Right lung (tissue), 10 donors: ENCODE measurements at places on chromosomes 16 and 17.
A peak's percentile ranks its signal among the peaks of the same experiment; 100 is the strongest.

DNA sequence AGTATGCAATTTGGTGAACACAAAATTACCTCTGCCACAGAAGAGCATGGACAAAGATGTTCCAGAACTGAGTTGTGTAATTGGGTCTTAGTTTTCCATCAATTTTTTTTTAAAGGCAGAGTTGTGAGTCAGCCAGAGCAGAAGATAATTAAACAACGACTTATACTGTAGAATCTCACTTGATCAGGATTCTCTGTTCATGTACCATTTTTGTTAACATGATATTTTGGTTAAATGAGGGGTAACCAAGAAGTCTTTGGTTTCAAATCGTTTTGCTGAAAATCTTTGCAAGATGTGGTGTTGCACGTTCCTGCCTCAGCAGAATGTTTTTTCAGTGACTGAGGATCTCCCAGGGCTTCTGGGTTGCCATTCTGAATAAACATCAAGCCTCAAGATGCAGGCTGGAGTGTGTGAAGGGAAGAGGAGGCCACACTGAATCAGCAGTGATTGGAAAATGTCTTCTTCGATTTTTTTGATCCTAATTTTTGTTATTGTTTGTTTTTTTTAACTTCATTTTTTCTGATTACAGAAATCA, 232.6 kb upstream of the IRX3 start:
- no peak for DNase-seq

- DNase-seq: no peak
These were observed 64.7 kb downstream of the CDH11 start for GRCh38 chr16:65057184-65057583.

GRCh38 chr17:70365091-70365583, 195.8 kb downstream of the KCNJ2 start:
- DNase-seq: no peak

GRCh38 chr17:14672830-14673229, 371.9 kb downstream of the HS3ST3B1 start:
- DNase-seq: peak; percentile 30

GRCh38 chr17:41578538-41578937, 6.7 kb upstream of the KRT9 start:
- DNase-seq: no peak

DNA sequence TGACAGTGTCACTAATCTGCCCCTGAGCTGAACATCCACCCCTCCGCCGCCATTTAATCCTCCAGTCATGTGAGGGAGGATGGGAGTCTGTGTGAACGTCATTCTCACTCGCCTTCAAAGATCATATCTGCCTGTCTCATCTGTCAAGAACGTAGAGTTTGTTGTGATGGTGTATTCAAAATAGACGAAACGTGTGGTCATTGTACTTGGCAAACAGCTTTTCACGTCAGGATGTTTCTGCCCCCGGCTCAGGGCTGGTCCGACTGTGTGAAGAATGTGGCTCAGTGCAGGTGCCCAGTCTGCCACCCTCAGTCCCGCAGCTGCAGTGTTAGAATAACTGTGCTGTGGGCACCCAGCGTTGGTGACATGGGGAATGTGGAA, 148.0 kb downstream of the KCNJ12 start:
- DNase-seq: no peak

DNA sequence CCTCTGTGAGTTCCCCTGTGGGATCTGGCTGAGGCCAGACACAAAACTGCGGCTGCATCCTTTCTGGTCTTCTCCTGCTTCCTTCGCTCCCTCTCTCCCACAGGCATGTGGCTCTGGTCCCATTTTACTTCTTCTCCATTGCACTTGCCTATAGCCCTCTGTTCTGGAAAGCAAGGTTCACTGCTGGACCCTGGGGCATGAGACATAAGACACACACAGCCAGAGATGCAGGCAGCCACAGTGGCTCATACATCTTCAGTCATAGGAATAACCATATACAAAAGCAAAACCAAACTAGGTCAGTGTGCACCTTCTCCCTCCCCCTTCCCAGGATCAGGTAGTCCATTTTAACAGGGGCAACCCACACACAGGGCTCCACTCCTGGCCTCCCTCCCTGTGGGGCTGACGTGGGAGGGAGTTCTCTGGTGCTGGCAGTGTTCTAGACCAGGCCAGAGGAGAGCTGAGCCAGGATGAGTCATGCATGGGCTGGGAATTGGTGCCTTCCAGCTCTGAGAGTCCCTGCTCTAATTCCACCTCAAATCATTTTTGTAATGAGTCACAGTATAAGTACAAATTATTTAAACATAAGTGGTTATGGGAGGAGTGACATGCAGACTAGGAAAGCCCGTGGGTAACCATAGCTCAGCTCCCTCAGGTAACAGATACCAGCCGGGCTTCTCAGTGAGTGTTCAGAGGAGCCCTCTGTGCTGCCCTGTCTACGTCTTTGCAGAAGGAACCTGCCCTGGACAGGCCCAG, 58.0 kb downstream of the ASIC2 start:
- DNase-seq: no peak

DNA sequence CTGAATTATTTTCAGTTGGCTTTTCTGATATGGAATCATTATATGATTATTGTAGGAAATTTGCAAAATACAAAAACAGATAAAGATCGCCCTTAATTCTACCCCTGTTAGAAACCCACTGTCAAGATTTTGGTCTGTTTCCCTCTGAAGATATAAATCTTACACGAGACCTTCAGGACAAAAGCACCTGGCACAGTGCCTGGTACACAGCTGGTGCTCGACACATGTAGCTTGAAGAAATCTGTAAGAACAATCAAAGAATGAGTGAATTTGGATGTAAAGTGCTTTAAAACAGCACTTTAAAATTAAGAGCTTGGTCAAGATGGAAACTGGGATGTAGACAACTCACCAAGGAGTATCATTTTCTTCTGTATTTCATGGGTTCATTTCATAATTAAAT, 181.1 kb downstream of the C16orf78 start:
- DNase-seq: no peak

- no peak for DNase-seq
These were observed 3.3 kb downstream of the GOT2 start for GRCh38 chr16:58730724-58731370.

DNA sequence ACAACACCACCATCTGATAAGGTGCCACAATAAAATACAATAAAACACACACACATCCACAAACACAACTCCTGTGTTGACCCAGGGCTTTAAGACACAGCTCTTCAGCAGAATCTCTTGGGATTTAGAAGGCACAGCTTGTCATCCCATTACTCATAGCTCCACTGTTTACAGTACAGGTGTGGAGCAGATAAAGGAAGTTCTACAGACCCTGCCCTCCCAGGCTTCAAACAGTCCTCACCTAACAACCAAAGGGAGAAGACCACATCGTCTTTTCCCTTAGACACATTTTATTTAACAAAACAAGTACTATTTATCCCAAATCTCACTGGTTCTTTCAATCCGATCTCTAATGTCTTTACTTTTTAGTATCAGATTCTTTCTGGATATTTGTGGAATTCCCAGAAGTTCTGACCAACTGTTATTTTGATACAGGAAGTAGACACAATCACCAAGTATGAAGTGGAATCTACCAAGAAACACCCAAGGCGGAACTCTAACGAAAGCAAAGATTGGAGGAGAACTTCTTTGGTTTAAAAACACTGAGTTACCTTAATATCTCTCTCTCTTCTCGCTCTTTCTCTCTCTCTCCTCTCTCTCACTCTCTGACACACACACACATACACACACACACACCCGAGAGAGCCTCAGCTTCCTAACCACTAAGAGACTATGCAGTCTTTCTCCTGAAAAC, 46.1 kb downstream of the CYTH1 start:
- no peak for DNase-seq

GRCh38 chr17:10624969-10625368, 32.1 kb downstream of the MYH3 start:
- no peak for DNase-seq

DNA sequence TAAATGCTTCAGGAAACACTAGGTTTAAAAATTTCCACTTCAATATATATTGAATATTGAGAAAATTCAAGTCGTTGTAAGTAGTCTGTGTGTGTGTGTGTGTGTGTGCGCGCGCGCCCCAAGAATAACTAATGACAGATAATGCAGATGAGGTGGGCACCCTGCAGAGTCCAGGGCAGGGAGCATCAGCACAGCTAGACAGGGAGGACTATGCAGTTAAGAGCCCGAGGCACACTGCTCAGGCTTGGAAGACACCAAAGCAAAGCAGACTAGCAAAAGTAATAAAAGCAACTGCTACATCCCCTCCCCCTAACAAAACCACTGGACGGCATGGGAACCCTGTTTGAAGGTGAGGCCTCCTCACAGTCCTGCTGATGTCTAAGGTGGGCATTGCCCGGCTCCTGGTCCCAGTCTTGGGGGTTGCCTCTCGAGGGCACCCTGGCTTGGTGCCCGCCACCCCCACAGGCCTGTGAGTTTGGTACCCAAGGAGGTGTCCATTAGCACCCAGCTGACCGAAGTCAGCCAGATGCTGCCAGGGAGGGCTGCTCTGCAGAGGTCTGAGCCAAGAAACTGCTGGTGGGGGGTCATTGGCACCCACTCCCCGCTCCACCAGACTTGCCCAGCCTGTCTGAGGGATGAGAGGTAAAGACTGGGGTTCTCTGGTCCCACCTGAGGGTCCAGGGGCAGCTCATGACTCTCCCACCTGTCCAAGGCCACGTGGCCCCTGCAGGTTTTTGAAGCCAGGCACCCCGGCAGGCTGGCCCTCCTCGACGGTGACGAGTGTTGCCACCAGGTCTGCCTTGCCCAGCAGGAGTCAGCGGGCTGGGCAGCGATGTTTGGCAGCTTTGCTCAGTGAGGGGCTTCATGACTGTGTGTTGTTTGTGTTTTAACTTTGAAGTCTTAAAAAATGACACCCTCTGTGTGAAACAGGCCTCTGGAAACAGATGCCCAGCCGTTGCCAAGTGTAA, 18.7 kb downstream of the LRRC75A start:
- DNase-seq: no peak

DNA sequence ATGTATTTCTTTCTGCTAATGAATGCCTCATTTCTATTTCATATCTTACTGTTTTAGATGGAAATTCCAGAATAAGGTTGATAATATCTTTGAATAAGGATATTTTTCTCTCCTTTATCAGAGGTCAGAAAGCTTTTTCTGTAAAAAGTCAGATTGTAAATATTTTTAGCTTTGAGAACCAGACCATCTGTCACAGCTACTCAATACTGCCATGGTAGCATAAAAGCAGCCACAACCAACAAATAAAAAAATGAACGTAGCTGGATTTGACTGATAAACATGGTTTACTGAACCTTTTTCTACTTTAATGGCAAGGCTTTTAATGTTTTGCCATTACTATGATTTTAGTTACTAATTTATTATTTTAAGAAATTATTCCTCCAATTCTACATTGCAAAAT, 217.4 kb upstream of the COX10 start:
- DNase-seq: no peak

- no peak for DNase-seq
These were observed 14.4 kb downstream of the C17orf50 start for GRCh38 chr17:35775039-35775438.

- peak; percentile 64 for DNase-seq
These were observed 4.7 kb upstream of the CHD3 start for GRCh38 chr17:7883781-7884386.

GRCh38 chr16:12760819-12761611, 42.7 kb downstream of the CPPED1 start:
- DNase-seq: no peak
